ENCODE measurements at places on chromosomes 4 and X. TPM values are rescaled to one million over a fixed set of nuclear protein-coding genes. Genes with fewer than 3 reads are reported as not detected.
A peak's percentile ranks its signal among the peaks of the same experiment; 100 is the strongest.

- H3K27me3 ChIP-seq: peaks cover 1% of the 10 kb centered on the region
- H3K36me3 ChIP-seq: no peaks in the 10 kb centered on the region
- DNase-seq: no peak
- no peak overlapping the region for H3K27ac ChIP-seq
Observed at GRCh38 chr4:186642998-186643397, 80.7 kb downstream of the FAT1 start.

- H3K4me1 ChIP-seq: no peaks in the 10 kb centered on the region
- no peak within 1 kb of the TSS for H3K4me3 ChIP-seq
- no peak for DNase-seq
- H3K36me3 ChIP-seq: no peaks in the 10 kb centered on the region
Observed at GRCh38 chr4:6472387-6473263, at the start of gene PPP2R2C. TSS of gene PPP2R2C (minus strand) at chr4:6472614. CDS start at chr4:6472229, 385 bp downstream.

DNA sequence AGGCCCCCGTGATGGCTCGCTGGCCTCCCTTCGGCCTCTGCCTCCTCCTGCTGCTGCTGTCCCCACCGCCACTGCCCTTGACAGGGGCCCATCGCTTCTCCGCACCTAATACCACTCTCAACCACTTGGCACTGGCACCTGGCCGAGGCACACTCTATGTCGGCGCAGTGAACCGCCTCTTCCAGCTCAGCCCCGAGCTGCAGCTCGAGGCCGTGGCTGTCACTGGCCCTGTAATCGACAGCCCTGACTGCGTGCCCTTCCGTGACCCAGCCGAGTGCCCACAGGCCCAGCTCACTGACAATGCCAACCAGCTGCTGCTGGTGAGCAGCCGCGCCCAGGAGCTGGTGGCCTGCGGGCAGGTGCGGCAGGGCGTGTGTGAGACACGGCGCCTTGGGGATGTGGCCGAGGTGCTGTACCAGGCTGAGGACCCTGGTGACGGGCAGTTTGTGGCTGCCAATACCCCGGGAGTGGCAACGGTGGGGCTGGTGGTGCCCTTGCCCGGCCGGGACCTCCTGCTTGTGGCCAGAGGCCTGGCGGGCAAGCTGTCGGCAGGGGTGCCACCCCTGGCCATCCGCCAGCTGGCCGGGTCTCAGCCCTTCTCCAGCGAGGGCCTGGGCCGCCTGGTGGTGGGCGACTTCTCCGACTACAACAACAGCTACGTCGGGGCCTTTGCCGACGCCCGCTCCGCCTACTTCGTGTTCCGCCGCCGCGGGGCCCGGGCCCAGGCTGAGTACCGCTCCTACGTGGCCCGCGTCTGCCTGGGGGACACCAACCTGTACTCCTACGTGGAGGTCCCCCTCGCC is 3.0 kb downstream of the PLXNB3 start:
- no peak overlapping the region for H3K4me3 ChIP-seq
- peak overlapping the region; percentile 88 for H3K27ac ChIP-seq
- H3K36me3 ChIP-seq: no peaks in the 10 kb centered on the region

- no peaks in the 10 kb centered on the region for H3K36me3 ChIP-seq
- H3K27me3 ChIP-seq: no peaks in the 10 kb centered on the region
- H3K27ac ChIP-seq: no peak overlapping the region
- DNase-seq: no peak
- peaks cover 16% of the 10 kb centered on the region for H3K4me1 ChIP-seq
Observed at GRCh38 chrX:136907621-136908020, 27.1 kb upstream of the RBMX start.

DNA sequence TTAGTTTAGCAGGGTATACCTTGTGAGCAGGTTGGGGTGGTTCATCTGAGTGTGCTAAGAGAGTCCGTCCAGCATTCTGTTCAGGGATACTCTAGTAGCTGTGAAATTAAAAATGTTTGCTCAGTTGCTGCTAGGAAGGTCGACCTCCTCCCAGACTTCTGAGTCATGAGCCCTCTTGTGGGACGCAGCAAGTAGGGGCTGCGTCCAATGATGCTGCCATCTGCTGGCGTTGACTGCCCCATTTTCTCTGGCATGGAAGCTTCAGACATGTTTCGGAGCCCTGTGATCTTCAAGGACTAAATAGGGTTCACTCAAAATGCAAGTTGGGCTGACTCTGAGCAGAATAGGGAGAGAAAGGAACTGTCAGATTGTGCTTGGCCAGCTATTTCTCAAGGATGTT is 201.0 kb upstream of the ARSJ start:
- DNase-seq: peak; percentile 56
- no peak overlapping the region for H3K27ac ChIP-seq
- no peaks in the 10 kb centered on the region for H3K36me3 ChIP-seq
- H3K27me3 ChIP-seq: no peaks in the 10 kb centered on the region
- H3K4me1 ChIP-seq: no peaks in the 10 kb centered on the region

- H3K4me1 ChIP-seq: no peaks in the 10 kb centered on the region
- no peak overlapping the region for H3K27ac ChIP-seq
- H3K36me3 ChIP-seq: no peaks in the 10 kb centered on the region
- DNase-seq: no peak
- H3K27me3 ChIP-seq: no peaks in the 10 kb centered on the region
Observed at GRCh38 chr4:171929907-171930306, 116.7 kb downstream of the GALNTL6 start.

DNA sequence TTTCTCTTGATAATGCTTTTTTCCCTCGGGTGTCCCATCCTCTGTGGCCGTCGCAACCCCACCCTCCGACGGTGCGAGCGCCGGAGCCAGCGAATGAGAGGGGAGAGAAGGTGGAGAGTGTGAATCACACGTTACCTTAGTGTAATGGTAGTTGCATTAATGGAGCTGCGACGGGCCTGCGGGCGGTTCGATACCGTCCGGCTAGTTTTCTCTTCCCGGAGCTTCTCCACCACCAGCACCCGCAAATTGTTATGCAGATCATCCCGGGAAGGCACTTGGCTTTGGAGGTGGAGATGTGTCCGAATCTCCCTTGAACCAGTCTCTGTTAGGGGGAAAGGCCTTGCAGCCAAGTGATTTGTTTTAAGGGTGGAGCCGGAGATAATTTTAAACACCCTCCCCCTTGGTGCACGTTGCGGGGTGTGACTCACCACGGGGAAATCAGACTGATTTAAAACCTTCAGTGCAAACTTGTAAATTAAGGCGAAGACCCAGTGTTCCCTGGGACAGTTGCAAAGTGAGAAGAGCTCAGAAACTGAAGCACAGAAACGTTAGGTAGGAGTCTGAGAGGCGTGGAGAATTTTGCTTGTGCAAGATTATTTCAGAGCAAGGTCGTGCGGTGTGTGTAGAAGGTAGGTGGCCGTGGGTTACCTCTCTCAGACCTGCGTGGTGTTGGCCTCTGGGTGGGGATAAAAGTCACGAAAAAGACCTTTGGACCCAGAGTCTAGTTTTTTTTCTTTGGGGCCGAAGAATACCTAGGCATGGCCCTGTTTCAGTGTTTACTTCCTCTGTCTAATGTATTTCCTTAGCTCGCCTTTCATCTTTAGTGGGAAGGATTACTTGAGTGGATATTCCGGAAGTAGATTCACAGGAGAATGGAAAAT is 1.3 kb downstream of the AFF1 start:
- peak; percentile 91 for DNase-seq
- H3K27ac ChIP-seq: peak overlapping the region; percentile 95
- peaks cover under 1% of the 10 kb centered on the region for H3K36me3 ChIP-seq
- peak overlapping the region; percentile 90 for H3K4me3 ChIP-seq

DNA sequence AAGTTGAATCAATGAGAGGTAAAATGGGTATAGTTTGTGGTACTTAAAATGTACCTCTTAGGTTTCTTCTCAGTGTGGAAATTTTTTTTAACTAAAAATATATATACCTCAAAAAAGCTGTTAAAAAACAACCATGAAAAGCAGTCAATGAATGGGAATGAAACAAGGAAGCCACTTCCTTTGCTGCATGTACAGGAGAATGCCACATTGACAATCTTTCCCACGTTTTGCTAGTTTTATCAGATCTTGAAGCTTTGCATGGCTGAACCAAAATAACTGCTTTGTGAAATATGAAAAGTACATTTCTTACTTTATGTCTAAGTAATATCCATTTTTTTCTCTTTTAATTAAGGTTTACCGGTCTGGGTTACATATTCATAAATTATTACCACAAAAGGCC is 71.8 kb downstream of the PRKG2 start:
- no peaks in the 10 kb centered on the region for H3K27me3 ChIP-seq
- no peak overlapping the region for H3K27ac ChIP-seq
- H3K4me1 ChIP-seq: no peaks in the 10 kb centered on the region
- H3K4me3 ChIP-seq: no peak overlapping the region
- no peaks in the 10 kb centered on the region for H3K36me3 ChIP-seq

GRCh38 chr4:98919996-98920395 is 8.9 kb downstream of the EIF4E start:
- H3K4me3 ChIP-seq: no peak overlapping the region
- DNase-seq: no peak
- peaks cover 43% of the 10 kb centered on the region for H3K4me1 ChIP-seq
- no peaks in the 10 kb centered on the region for H3K27me3 ChIP-seq
- H3K36me3 ChIP-seq: peaks cover 51% of the 10 kb centered on the region
- H3K27ac ChIP-seq: no peak overlapping the region

DNA sequence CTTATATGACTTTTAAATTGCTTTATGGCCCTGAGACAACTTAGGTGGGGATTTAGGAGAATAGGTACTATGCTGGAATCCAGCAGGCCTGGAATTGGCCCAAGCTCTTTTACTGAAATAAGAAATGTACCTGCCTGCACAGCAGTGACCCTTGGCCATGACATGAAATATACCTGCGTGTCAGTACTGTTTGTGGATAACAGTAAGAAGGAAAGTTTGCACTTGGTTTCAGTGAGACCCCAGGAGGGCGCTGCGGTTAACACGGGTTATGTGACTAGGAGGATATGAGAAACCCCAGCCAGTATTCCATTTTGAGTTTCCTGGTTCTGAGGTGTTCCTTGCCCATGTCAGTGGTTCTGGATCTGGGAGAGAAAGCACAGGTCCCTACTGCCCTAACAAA is 5.3 kb downstream of the MTM1 start:
- peaks cover 3% of the 10 kb centered on the region for H3K36me3 ChIP-seq
- H3K27me3 ChIP-seq: no peaks in the 10 kb centered on the region
- peaks cover 87% of the 10 kb centered on the region for H3K4me1 ChIP-seq
- peak; percentile 62 for DNase-seq
- peak overlapping the region; percentile 94 for H3K27ac ChIP-seq
- H3K4me3 ChIP-seq: peak overlapping the region; percentile 71

- H3K4me3 ChIP-seq: no peak overlapping the region
- peaks cover 5% of the 10 kb centered on the region for H3K27me3 ChIP-seq
- DNase-seq: no peak
Observed at GRCh38 chrX:17596546-17597205, 140.6 kb upstream of the SCML1 start.

DNA sequence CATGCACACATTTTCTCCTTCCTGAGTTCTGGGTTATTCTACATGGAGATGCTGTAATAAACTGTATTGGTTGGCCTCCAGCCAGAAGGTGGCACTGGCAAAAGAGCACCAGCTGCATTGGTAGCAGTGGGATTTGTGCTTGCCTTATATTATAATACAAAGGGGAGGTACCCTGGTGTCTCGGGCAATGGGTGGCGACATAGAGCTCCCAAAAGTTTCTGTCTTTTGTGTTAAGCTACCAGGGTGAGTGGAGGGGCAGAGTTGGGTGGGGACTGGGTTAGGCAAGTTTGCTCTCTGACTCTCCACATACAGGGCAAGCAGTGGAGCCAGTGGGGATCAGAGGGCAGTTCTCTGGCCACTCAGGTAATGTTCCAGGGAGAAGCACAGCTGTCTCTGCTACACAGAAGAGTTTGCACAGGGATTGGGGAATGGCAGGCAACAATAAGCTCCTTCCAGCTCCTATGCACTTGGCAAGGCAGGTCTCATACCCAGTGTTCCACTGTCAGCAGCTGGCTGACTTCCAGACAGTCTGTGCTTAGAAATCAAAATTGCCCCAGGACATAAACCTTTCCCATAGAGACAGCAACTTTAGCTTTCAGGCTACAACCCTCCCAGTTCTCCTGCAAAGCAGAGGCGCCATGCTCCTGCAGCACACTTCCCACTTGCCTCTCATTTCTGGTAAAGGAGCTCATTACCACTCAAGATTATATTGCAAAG is 463.9 kb upstream of the PCDH7 start:
- no peaks in the 10 kb centered on the region for H3K4me1 ChIP-seq
- no peak overlapping the region for H3K4me3 ChIP-seq
- no peak overlapping the region for H3K27ac ChIP-seq
- no peak for DNase-seq

DNA sequence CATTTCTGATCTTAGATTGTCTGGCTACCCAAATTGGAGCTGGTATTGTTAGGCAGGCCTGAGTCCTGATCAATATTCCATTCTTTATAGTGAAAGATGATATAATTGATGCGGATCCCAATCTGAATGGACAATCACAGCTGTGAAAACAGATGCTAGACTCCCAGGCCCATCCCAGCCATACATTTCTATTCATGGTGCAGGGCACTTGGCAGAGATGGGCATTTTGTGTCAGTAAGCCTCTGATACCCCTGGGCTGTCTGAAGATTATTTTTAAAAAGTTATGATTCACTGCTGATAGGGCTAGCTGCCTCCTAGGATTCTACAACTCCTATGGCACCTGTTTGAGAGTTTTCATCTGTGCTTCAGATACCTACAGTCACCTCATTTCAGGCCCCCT is 61.2 kb upstream of the TSPAN7 start:
- H3K27me3 ChIP-seq: peaks cover 3% of the 10 kb centered on the region
- no peaks in the 10 kb centered on the region for H3K36me3 ChIP-seq
- H3K4me1 ChIP-seq: no peaks in the 10 kb centered on the region
- H3K4me3 ChIP-seq: no peak overlapping the region
- H3K27ac ChIP-seq: no peak overlapping the region

DNA sequence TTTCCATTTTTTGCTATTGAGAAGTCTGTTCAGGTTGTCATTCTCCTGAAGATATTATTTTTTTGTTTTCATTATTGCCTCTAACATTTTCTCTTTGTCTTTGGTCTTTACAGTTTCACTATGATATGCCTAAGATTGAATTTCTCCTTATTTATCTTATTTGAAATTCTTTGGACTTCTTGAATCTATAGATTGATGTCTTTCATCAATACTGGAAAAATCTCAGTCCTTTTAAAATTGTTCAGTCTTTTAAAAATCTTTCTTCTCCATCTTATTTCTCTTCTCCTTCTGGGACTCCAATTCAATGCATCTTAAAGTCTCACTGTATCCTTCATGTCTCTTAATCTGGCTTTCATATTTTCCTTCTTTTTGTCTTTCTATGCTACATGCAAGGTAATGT is 86.7 kb downstream of the KIT start:
- no peak for DNase-seq
- no peak overlapping the region for H3K27ac ChIP-seq
- H3K27me3 ChIP-seq: peaks cover 3% of the 10 kb centered on the region
- no peak overlapping the region for H3K4me3 ChIP-seq
- H3K4me1 ChIP-seq: peaks cover 11% of the 10 kb centered on the region
- no peaks in the 10 kb centered on the region for H3K36me3 ChIP-seq

The AMMECR1 gene
- total RNA-seq: 7.6 TPM

The WAS gene
- total RNA-seq: 81.9 TPM

The EBP gene
- total RNA-seq: 159 TPM

The PAGE1 gene
- total RNA-seq: not detected

The CLDN2 gene
- total RNA-seq: not detected

The CCDC160 gene
- not detected for total RNA-seq

The SCD5 gene
- 1.6 TPM for total RNA-seq

The MTNR1A gene
- not detected for total RNA-seq

The ATP1B4 gene
- total RNA-seq: not detected

The CXCL10 gene
- 0.68 TPM for total RNA-seq

The WDR13 gene
- total RNA-seq: 31.6 TPM

The GSX2 gene
- not detected for total RNA-seq

The HPGD gene
- 5.5 TPM for total RNA-seq

All from activated CD8-positive, alpha-beta T cell treated with anti-CD3 and anti-CD28 coated beads for 36 hours (primary cell).